ENCODE measurements at places on chromosomes 7 and 10. TPM values are rescaled to one million over a fixed set of nuclear protein-coding genes. Genes with fewer than 3 reads are reported as not detected.

The CPXM2 gene
- 2.3 TPM for total RNA-seq

GRCh38 chr10:99395750-99396445, 34.5 kb downstream of the GOT1 start:
- DNase-seq: no peak

The HTRA1 gene
- total RNA-seq: 10.4 TPM

The SH3PXD2A gene
- 8.0 TPM for total RNA-seq

- no peak for DNase-seq
Measured at GRCh38 chr10:6522230-6522629, 57.8 kb downstream of the PRKCQ start.

The UPK3B gene
- total RNA-seq: 0.87 TPM

DNA sequence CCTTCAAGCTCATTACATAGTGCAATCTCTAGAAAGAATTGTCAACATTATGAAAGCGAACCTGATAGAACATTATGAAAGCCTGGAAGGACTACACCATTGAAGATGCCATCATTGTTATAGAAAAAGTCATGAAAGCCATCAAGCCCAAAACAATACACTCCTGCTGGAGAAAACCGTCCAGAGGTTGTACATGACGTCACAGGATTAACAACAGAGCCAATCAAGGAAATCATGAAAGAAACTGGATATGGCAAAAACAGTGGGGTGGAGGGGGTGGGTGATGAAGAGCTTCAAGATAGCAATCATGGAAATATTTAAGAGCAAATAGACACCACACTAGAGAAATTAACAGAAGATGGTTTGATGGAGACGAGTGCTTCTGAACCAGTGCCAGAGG, 45.7 kb downstream of the TOMM7 start:
- no peak for DNase-seq

GRCh38 chr10:97852277-97852676, 2.6 kb downstream of the GOLGA7B start:
- DNase-seq: no peak

DNA sequence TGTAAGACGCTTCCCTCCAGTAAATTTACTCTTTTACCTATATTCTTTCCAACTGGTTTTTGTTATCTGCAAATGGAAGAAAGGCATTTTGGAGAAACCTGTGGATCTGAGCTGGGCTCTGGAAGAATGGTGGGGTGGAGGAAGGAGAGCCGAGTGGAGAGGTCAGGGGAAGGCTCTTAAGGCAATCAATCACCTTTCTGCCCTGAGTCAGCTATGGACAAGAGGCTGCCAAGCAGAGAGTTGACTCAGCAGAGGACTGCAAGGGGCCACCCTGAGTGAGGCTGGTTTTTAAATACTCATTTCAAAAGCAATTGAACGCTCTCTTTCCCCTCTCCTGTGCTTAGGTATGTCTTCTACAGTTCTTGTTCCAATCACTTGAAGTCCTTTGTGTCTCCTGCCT, 81.8 kb downstream of the SPAG6 start:
- DNase-seq: no peak

- no peak for DNase-seq
Measured at GRCh38 chr10:119502618-119503155, 39.8 kb downstream of the RGS10 start.

- DNase-seq: no peak
Measured at GRCh38 chr7:2540641-2541051, 14.7 kb downstream of the BRAT1 start.

DNA sequence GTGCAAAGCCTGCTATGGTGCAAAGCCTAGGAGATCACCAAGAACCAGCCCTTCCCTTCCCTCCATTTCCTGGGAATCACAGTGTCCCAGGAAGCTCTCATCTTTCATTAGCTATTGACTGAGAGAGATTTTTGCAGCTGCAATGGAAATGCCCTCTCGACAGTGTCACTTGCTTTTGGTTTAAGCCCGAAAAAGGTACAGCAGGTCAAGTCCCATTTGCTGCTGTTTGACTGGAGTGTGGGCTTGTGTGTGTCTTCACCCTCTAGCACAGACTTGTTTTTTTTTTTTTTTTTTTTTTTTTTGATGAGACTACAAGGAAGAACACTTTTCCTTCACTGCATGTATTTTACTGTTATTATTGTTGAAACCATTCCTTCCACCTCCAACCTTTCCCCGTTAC, 36.3 kb downstream of the NRG3 start:
- no peak for DNase-seq

DNA sequence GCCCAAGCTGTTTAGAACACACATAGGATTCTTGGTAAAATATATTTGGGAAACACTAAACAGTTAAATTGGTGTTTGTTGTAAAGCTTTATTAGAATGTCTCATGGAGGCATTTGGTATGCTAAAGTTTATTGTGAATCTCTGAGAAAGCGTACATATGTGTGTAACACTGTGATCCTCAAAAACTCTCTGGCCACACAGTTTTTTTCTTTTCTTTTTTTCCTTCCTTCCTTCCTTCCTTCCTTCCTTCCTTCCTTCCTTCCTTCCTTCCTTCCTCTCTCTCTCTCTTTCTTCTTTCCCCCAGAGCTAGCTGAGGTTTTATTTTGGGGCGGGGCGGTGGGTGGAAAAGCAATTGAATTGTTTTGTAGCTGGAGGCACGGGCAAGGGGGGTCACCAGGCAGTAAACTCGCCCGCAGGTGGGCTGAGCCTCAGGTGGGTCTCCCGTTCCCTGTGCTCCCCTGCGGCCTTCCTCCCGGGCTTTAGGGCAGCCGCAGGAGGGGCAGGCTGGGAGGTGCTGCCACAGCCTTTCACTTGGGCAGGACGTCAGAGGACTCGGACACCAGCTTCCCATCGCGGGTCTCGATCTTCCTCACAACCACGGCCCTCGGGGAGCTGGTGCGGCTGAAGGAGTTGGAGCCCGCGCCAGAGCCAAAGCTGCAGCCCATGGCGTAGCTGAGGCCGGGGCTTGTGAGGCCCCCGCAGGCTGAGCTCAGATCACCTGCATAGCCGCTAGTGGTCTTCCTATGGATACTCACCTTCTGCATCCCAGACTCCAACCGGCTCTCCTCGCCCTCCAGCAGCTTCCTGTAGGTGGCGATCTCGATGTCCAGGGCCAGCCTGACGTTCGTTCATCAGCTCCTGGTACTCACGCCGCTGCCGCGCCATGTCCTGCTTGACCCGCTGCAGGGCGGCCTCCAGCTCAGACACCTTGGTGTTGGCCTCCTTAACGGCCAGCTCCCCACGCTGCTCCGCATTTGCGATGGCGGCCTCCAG, 459.0 kb downstream of the GATA3 start:
- no peak for DNase-seq

DNA sequence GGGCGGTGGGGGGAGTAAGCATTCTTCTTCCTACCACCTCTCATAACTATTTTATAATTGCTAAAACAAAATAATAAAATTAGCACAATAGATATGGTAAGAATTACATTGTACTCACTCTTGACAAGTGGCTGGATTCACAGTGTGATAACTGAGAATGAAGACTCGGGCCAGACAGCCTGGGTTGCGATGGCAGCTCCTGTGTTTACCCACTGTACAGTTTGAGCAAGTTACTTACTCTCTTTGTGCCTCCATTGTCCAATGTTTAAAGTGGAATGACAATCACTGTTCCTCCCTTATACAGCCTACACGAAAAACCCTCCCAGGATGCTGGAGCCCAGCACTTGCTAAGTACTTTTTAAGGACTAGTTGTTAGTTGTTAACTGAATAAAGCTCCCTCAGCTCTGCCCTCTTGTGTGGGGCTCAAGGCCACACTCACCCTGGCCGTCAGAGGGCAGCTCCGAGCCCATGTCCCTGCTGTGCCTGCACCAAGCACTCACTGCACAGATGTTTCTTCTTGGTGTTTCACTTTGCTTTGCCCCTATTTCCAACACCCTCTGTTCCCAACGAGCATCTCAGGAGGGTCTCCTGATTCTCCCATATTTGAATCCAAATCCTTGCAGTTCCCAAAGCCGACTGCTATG, 56.4 kb upstream of the NPS start:
- no peak for DNase-seq

The IL2RA gene
- 0.58 TPM for total RNA-seq

GRCh38 chr10:12186323-12186722, 9.4 kb downstream of the NUDT5 start:
- DNase-seq: no peak

- DNase-seq: no peak
Measured at GRCh38 chr7:20895563-20895962, 108.9 kb upstream of the SP8 start.

- no peak for DNase-seq
Measured at GRCh38 chr10:80158598-80159127, 26.1 kb downstream of the PLAC9 start.

DNA sequence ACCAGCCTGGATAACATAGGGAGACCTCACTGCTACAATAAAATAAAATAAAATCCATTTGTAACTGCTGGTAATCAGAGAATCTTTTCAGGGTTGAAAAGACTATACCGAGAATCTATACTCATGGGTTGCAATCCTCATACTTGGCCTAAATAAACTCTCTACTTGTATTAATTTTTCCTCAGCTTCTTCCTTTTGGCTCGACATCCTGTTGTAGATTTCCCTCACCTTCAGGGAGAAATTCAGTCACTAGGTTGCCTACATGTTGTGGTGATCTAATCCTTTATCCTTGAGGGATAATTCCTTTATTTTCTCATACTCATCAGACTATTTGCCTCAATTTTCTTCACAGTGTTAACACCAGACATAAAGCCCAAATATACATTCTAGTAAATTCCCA, 1093.4 kb downstream of the SORCS3 start:
- no peak for DNase-seq

The NUTM2A gene
- total RNA-seq: 0.52 TPM

GRCh38 chr10:107443813-107444212, 279.3 kb upstream of the SORCS1 start:
- DNase-seq: no peak

DNA sequence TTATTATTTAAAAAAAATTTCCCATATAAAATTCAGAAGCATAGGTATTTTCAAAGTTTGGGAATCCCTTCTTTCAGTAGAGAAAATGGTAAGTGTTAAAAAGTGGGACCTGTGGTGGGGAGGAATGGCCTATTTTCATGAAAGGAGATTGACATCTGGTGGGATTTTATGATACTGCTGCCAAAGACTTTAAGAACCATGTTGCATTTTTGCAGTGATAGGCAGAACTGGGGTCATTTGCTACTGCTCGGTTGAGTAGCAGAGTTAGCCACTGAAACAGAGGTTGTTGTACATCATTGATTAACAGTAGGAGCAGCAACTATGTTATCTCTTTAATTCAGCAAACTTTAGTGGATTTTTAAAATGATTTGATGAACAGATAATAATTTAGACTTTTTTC, 4.4 kb downstream of the BICC1 start:
- DNase-seq: no peak

DNA sequence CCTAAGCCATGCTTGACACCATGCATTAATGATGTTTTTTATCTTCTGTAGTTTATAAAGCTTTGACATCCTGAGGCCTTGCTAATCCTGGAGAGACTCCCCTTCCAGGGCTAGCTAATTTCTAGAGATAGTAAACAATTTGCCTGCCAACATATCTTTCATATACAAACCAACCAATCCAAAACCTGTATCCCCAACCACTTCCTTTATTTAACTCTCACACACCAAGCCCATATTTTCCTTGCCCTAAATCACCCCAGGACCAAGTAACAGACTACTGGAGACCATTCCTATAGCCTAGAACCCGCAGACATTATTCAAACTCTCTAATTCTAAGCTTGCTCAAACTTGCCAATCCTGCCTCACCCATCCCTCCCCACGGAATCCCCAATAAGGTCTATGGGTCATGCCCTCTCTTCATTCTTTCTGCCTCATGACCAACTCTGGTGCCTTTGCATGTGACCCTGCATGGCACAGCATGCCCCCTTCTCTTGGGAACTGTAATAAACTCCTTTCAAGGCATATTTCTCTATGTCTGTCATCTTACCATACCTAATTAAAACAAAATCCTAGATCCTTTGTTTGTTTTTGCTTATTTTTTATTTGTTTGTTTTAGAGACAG, 116.6 kb upstream of the CACUL1 start:
- DNase-seq: no peak

- no peak for DNase-seq
Measured at GRCh38 chr7:145860809-145861208, 255.8 kb upstream of the CNTNAP2 start.

- no peak for DNase-seq
Measured at GRCh38 chr7:93147363-93147762, 822 bp downstream of the SAMD9L start.

- DNase-seq: no peak
Measured at GRCh38 chr7:74489997-74490945, 36.6 kb downstream of the GTF2IRD1 start.

GRCh38 chr10:12474727-12475412, 125.5 kb downstream of the CAMK1D start:
- DNase-seq: no peak

DNA sequence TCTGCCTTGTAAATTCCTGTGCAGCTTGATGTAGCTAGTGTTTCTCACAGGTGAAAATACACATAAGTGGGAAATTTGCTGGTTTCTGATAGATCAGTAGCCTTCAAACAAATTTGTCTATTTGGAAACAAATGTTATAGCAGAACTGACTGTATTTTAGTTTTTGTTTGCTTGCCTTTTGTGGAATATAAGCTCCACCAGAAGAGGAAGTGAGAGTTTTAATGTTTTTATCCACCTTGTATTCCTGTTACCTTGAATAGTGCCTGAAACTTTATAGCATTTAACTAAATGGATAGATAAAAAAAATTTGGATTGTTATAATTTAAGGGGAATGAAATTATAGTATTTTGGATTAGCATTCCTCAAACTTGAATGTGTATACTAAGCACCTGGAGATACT, 9.8 kb downstream of the WAC start:
- DNase-seq: no peak

- no peak for DNase-seq
Measured at GRCh38 chr10:6195846-6196245, 6.9 kb upstream of the PFKFB3 start.

DNA sequence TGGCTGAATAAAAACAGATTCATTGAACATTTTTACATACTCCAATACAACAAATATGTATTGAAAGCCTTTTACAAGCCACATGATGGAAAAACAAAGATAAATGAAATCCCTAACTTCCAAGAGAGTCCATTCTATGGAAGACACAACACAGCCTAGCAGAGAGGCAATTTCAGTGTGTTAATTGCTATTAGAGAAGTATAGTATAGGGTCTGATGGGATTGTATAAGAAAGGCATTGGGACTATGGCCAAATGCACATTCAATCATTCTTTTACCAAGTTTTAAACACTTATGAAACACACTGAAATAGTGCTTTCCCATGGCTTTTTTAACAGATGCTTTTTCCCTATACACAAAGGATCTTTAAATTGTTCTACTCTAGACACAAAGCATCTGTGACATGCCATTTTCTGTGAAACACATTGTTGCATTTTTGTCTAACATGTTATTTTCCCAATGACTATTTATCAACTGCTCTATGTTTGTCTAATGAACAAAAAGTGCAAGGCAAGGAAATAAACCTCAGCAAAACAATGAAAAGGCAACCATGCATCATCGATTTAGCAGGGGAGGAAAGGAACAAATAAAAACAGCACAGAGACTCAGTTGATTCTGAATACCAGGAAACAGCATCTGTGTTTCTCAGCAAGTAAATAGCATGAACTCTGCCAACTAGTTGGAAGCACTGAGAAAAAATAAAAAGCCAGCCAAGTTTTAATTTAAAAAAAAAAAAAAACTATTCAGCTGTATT, 42.4 kb upstream of the PHYHIPL start:
- DNase-seq: no peak

All from pancreas (tissue), 10 donors.